ENCODE measurements at places on chromosomes 13 and 19.

DNA sequence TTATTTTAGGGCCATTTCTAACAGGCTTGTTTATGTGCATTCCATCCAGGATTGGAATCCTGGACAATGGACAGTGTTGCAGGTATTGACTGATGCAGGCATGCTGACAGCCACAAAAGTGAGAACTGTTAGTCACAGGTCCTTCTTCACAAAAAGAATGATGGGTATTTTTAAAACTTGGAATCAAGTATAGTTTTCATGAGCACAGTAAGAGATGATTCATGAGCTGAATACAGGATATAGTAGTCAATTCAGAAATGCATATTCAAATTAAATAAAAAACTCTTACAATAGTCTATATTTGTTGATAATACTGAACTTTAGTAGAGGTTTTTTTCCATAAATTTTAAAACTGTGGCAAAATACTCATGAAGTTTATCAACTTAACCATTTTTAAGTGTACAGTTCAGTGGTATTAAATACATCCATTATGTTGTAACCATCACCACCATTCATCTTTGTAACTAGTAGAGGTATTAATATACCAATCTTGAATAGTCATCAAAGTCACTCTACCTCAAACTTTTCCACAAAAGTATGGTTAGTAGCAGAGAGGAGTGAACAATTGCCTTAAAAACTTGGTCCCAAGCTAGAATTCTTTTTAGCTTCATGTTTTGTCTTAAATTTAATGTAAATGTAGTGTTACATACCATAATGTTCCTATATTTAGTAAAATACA lies 79.5 kb downstream of the KCNRG start:
- DNase-seq = no peak

GRCh38 chr13:50133358-50133953 lies 118.2 kb downstream of the KCNRG start:
- DNase-seq = no peak

GRCh38 chr13:65907666-65908525 lies 1322.2 kb downstream of the PCDH9 start:
- no peak for DNase-seq

DNA sequence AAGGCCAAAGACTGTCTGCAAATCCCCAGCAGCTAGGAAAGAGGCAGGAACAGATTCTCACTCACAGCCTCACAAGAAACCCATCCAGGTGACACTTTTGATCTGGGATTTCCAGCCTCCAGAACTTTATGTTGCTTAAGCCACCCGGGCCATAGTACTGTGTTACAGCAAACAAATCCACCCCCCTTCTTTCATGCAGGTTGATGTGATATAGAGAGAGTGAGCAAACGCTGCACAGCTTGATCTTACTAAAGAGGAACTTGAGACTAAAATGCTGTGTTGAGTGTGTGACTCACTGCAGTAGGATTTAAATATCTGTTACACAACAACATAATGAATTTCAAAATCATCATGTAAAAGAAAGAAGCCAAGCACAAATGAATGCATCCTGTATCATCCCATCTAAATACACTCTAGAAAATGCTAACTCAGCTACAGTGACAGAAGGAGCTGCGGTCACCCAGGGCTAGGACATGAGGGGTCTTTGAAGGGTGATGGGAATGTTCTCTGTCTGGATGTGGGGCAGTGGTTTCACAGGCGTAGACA lies 32.2 kb downstream of the RCBTB2 start:
- peak; percentile 55 for DNase-seq

- DNase-seq = no peak
Measured at GRCh38 chr13:113915786-113916329, 52.0 kb upstream of the GAS6 start.

DNA sequence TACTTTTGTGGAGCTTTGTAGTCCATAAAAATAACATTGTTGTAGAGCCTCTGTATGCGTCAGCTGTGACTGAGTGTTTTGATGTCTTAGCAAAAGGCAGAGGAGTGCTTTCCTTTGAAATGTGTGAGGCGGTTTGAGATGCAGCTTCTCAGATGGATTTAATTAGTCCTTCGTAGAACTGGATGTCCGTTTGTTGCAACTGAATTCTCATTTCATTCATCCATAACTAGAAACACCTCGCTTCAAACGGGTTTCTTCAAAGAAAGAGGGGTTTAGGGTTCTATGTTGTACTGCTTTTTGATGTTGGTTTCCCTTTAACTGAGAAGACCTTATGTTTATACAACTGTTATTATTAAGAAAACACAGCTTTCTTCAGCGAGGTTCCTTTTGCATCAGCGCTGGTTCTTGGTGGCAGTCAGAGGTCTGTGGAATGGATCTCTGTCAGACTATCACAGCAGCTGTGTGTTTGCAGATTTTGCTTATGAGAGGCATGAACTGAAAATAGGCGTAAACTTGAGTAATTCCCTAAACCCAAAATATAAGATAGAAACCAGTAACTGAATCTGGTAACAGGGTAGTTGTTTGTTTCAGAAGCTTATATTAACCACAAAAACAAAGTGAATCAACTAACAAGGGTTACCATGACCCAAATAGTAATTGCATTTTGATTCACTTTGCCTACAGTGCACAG lies 194.4 kb downstream of the GGACT start:
- peak; percentile 91 for DNase-seq

DNA sequence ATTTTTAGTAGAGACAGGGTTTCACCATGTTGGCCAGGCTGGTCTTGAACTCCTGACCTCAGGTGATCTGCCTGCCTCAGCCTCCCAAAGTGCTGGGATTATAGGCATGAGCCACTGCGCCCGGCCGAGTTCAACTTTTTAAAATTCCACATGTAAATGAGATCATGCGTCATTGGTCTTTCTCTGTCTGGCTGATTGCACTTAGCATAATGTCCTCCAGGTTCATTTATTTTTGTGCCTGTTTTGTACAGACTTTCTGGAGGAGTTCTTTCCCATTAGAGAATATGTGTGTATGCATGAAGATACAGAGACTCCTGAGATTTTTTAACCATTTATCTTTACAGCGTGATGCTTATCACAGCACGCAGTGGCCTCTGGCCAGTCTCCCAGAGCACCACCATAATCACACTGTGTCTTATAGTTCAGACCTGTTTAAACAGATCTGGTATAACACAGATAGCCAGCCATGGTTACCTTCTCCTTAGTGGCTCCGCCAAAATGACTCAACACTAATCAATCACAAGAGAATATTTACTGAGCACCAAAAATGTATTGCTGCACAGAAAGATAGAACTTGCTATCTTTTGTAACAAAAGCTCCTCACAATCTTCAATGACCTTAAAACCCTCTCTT lies 11.4 kb upstream of the STARD13 start:
- no peak for DNase-seq

DNA sequence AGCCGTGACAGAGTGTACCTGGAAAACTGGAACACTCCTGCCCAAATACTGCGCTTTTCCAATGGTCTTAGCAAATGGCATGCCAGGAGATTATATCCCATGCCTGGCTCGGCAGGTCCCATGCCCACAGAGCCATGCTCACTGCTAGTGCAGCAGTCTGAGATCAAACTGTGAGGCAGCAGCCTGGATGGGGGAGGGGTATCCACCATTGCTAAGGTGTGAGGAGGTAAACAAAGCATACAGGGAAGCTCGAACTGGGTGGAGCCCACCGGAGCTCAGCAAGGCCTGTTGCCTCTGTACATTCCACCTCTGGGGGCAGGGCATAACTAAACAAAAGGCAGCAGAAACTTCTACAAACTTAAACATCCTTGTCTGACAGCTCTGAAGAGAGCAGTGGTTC lies 10.5 kb downstream of the CYP2A13 start:
- no peak for DNase-seq

- peak; percentile 55 for DNase-seq
Measured at GRCh38 chr13:51832471-51833152, 12.4 kb downstream of the TMEM272 start.

GRCh38 chr13:73107970-73108369 lies 49.2 kb downstream of the KLF5 start:
- DNase-seq = no peak

- peak; percentile 22 for DNase-seq
Measured at GRCh38 chr13:24097667-24098066, 62.9 kb upstream of the SPATA13 start.

GRCh38 chr19:17951990-17952976 lies 14.6 kb upstream of the KCNN1 start:
- no peak for DNase-seq

DNA sequence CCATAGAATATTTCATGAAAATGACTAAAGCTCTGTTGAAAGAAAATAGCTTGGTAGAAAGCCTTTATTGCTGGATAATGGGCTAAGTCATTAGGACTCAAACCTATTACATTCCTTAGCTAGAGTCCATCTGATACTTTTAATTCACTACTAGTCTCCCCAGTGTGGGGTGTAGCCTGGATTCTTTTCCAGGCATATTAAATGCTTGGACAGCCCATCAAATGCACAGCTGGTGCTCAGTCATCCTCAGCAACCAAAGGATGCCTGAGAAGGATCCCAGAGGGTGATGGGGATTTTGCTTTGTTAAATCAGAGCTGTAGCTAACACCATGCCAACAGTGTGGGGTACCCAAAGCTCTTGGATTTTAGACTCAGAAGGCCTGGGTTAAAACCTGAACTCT lies 153.5 kb downstream of the DLEU7 start:
- DNase-seq = no peak

DNA sequence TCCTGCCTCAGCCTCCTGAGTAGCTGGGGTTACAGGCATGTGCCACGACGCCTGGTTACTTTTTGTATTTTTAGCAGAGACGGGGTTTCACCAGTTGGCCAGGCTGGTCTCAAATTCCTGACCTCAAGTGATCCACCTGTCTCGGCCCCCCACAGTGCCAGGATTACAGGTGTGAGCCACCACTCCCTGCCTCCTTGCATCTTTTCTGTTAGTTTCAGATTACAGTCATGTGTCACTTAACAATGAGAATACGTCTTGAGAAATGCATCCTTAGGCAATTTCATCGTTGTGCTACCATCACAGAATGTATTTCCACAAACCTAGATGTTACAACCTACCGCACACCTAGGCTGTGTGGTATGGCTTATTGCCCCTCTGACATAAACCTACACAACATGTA lies 180.4 kb downstream of the TM9SF2 start:
- DNase-seq = no peak
